ENCODE measurements at places on chromosomes 13 and 19. TPM values are rescaled to one million over a fixed set of nuclear protein-coding genes. Genes with fewer than 3 reads are reported as not detected.
A peak's percentile ranks its signal among the peaks of the same experiment; 100 is the strongest.

GRCh38 chr13:109087916-109088623 lies 458.7 kb downstream of the MYO16 start:
- no peak for DNase-seq

- no peak for DNase-seq
Measured at GRCh38 chr19:21491146-21491545, 14.3 kb upstream of the ZNF429 start.

- DNase-seq: no peak
Measured at GRCh38 chr19:30498707-30499106, 126.5 kb downstream of the ZNF536 start.

GRCh38 chr19:46660551-46661019 lies 397 bp downstream of the DACT3 start:
- no peak for DNase-seq

The SRRM5 gene
- not detected for total RNA-seq

DNA sequence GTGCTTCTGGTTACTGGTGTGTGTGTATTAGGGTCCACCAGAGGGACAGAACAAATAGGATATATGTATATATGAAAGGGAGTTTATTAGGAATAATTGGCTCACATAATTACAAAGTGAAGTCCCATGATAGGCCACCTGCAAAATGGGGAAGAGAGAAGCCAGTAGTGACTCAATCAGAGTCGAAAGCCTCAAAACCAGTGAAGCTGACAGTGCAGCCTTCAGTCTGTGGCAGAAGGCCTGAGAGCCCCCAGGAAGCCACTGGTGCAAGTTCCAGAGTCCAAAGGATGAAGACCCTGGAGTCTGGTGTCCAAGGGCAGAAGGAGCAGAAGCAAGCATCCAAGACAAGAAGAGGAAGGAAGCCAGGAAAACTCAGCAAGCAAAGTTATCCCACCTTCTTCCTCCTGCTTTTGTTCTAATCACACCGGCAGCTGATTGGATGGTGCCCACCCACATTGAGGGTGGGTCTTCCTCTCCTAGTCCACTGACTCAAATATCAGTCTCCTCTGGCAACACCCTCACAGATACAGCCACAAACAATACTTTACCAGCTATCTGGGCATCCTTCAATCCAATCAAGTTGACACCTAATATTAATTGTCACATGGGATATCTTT lies 21.7 kb upstream of the SCEL start:
- DNase-seq: no peak

DNA sequence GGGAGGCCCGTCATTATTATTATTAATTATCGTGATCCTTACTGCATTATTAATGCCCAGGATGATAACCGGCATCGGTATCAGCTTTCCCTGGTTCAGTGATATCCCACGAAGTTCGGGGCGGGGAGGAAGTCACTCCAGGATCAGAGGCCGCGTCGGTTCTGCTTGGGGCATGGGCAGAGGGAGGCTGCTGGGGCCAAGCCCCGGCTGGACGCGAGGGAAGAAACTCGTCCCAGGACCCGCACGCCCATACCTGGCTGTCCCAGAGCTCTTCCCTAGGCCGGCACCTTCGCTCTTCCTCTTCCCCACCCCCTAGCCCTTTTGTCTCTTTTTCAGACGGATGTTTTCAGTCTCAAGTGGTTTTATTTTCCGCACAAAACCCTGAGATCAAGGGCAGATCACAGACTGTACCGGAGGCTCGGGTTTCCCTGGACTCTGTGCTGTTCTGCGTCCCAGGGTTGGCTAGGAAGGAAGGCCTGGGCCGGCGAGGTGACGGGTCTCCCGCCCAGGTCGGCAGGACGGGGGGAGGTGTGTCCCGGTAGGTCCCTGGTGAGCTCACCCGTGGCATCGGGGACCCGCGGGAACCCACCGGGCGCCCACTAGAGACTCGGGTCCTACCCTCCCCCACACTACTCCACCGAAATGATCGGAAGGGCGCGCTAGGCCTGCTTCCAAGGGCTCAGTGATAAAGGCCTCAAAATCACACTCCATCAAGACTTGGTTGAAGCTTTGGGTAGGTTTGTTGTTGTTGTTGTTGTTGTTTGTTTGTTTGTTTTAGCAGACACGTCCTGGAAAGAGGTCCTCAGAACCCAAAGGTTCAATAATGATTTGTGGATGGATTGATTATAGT lies 7.9 kb downstream of the ZIC2 start:
- DNase-seq: no peak

GRCh38 chr19:15412832-15413231 lies 6.0 kb downstream of the AKAP8L start:
- no peak for DNase-seq

DNA sequence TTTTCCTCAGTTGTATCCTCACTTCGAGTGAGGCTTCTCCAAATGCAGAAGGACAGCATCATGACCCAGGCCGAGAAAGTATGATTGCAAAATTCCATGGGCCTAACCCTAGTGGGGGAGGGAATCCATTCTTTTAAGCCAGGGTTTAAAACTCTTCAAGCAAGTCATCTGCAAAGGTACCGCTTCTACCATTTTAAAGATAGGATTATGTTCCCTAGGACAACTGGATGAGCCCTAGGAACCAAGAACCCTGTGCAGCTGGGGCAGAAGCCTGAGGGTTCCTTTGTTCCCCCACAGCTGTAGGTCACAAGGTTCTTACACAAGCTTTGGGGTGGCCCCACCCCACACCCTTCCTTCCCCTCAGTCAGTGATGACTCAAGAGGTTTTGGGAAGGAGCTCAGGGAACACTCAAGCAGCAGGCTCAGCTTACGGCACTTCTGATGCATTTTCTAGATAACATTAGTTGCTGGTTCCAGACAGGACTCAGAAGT lies 13.5 kb downstream of the ARL11 start:
- peak; percentile 43 for DNase-seq

The RPS19 gene
- 1,133 TPM for total RNA-seq

- peak; percentile 68 for DNase-seq
Measured at GRCh38 chr19:42313096-42313839, at the start of gene TMEM145. Gene TMEM145 (plus strand): TSS chr19:42313309. CDS start chr19:42313377, 68 bp downstream.

The ZNF888 gene
- 1.5 TPM for total RNA-seq

DNA sequence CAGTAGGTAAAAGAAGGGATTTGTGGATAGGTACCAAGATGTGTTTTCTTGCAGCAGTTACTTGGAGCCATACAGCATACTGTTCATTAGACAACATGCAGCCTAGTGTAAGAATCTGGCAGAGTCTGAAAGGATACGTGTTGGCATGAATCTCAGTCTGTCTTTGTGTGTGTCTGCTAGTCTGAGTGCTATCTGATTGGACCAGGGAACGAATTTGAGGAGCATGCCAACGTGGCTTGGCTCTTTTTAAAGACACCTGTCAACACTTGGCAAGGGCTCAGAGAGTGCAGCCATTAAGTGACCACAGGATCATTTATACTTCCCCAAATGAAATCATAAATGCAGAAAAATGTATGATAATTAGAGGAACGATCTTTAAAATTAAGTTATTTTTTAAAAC lies 27.6 kb upstream of the ATXN8OS start:
- no peak for DNase-seq

GRCh38 chr13:51957377-51958216 lies 53.7 kb downstream of the ATP7B start:
- no peak for DNase-seq

The CAPN12 gene
- not detected for total RNA-seq

The ZNF585A gene
- total RNA-seq: 0.13 TPM

- DNase-seq: no peak
Measured at GRCh38 chr13:27349458-27349857, 75.0 kb upstream of the GTF3A start.

GRCh38 chr13:78187781-78188180 lies 269.1 kb upstream of the EDNRB start:
- DNase-seq: no peak

DNA sequence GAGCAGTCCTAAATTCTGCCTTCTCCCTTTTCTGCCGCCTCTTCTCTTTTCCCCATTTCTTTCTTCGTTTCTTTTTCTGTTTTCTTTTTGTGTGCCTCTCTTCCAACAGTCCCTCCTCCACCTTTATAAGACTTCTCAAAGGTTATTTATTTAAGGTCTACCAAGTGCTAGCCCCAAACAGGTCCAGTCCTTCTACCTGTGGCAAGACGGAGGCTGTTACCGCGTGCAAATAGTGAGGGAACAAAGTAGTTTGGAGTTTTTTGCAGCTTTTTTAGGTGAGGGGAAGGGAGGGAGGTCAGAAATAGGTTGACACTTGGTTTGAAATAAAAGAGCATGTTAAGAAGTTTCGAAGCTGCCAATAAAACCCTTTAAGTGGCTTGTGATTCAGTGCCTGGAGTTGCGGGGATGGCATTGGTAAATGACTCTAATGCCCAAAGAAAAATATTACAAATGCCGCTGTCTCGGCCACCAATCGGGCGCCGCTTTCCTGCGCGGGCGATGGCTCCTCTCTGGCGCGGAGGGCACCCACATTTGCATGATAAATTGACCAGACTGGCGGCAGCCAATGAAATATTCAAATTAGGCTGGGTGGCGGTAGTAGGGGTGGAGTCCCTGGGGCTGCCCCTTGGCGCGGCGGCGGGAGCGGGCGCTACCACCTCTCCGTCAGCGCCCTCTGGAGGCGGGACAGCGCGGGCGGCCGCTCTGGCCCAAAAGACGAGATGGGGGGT lies 7.5 kb upstream of the TSHZ3 start:
- peak; percentile 62 for DNase-seq

- peak; percentile 21 for DNase-seq
Measured at GRCh38 chr13:93522501-93522900, 295.9 kb downstream of the GPC6 start.

DNA sequence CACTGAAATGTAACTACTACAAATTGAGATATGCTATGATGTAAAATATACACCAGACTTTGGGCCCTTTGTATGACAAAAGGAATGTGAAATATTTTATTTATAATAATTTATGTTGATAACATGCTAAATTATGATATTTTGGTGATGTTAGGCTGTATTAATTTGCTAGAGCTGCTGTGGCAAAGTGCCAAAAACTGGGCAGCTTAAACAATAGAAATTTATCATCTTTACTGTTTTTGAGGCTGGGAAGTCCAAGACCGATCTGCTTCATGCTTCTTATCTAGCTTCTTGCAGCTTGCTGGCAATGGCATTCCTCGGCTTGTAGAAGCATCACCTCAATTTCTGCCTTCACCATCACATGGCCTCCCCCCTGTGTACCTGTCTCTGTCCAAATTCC lies 245.0 kb downstream of the GPC5 start:
- no peak for DNase-seq

The CEBPA gene
- 4.5 TPM for total RNA-seq

The NLRP9 gene
- not detected for total RNA-seq

DNA sequence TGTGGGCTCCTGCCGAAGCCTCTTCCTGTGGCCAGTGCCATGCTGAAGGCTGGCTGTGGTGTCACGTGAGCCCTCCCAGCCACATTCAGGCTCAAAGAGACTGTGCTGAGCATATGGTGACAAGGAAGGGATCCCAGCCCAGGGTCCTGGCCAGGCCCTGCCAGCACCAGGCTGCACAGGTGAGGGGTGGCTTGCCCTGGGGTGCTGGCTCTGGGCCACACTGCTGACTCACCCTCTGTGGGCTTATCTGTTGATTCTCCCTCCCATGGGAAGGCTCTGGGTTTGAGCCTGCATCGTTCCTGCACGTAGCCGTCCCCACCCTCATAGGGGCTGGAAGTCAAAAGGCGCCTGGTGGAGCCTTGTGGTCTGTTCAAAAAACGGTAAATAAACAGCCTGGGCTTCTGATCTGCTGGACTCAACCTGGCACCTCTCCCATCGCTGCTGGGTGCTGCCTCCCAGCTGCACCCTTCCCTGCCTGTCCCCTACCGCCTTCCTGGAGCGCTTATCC lies 31.1 kb downstream of the DNM2 start:
- DNase-seq: peak; percentile 56

The ATP8A2 gene
- not detected for total RNA-seq

The RXFP2 gene
- total RNA-seq: 1.9 TPM

GRCh38 chr19:39183104-39183503 lies 13.7 kb upstream of the NCCRP1 start:
- no peak for DNase-seq

GRCh38 chr13:114288157-114288591 lies 6.8 kb downstream of the UPF3A start:
- no peak for DNase-seq

GRCh38 chr13:37479916-37480315 lies 118.7 kb downstream of the POSTN start:
- DNase-seq: no peak

The ONECUT3 gene
- not detected for total RNA-seq

The TTC9B gene
- total RNA-seq: not detected

DNA sequence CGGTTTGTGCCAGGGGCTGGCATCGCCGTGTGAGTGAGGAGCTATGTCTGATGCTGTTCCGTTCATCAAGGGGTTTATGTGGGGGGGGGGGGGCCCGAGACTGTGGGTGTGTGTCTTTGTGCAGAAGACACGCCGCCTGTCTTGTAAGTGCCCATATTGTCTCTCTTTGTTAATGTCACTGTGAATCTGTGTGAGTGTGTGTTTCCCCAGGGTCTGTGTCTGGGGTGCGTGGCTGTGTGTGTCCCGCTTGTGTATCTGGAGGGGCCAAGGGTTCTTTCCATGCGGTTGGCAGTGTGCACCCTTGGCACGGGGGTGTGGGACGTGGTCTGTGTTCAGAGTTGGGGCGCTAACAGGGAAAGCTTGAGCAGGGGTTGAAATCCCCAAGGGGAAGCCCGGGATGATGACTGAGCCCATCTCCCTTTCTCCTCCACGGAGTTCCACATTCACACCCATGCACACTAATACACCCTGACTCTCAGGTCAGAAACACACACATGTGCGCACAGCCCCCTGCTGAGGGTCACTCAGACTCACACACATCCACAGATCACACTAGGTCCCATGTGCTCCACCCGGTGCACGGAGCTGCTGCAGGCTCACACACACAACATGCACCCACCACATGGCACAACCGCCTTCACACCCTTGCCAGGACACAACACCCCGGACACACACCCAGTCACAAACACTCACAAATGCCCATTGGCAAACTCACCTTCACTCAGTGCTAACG lies 1.8 kb downstream of the NCAN start:
- DNase-seq: no peak

The IRF3 gene
- 64.1 TPM for total RNA-seq

- no peak for DNase-seq
Measured at GRCh38 chr13:34634448-34634847, 307.6 kb upstream of the NBEA start.

The KIR3DL2 gene
- not detected for total RNA-seq

GRCh38 chr19:17647071-17648020 lies 40.8 kb downstream of the UNC13A start:
- DNase-seq: no peak

Data from MG63 (cell line).